ENCODE measurements at places on chromosomes 7 and 10. TPM values are rescaled to one million over a fixed set of nuclear protein-coding genes. Genes with fewer than 3 reads are reported as not detected.

DNA sequence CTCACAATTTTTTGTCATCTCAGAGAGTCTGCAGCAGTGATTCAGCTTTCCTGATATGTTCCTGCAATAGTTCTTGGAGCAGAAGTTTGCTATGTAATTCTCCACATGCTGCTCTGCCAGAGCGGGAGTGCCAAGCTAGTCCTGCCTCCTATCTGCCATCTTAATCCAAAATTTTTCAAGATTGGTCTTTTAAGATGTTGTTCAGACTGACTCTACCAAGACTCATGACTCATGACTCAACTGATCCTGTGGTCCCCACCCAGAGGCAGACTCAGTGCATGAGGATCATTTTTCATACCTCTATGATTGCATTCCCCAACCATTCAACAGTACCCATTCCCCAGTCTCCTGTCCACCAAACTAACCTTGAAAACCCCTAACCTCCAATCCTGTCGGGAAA is 470.8 kb downstream of the INHBA start:
- no peak for ATAC-seq

GRCh38 chr10:4698075-4698474 is 127.9 kb upstream of the AKR1E2 start:
- ATAC-seq = no peak

DNA sequence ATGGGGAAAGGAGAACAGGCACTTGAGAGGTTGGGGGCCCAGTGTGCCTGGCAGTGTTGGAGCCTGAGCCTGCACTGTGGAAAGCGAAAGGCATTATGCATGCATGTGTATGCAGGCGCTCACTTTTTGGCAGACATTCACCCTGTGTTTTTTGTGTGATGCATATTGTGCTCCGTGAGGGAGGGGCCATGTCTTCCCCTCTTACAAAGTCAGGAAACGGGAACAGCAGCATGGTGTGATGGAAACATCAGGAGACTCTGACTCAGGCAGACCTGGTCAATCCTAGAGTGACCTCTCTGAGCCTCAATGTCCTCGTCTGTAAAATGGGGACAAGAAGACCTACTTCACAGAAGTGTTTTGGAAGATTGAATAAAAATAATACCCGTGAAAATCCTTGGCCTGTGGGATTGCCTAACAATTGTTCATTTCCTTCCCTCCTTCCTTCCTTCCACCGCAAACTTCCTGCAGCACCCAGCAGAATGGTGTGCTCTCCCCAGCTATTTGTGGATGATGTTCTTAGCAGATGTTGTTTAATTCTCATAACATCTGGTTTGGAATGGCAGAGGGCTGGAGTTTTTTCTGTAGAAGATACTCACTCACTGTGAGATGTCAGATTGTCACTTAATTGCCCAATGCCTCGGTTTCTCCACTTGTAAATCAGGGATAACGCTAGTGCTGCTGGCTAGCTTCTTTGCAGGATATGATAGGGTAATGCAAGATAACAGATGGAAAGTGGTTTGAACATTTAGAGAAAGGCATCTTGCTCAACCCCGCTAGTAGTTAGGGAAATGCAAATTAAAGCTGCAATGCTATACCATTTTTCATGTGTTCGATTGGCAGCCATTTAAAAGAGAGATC is 39.8 kb downstream of the CDH23 start:
- no peak for ATAC-seq

GRCh38 chr7:151071032-151071866 is 9.4 kb downstream of the FASTK start:
- no peak for ATAC-seq

- ATAC-seq = no peak
Observed at GRCh38 chr7:83178796-83179195, 16.1 kb upstream of the PCLO start.

DNA sequence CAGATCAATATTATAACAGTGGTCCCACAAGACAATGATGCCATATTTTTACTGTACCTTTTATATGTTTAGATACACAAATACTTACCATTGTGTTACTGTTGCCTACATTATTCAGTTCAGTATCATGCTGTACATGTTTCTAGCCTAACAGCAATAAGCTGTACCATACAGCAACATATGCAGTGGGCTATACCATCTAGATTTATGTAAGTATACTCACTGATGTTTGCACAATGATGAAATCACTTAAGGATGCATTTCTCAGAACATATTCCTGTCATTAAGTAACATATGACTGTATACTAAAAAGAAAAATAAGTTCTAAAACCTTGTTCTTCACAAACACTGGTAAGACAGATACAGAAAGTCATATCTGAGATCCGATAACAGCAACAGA is 468.6 kb upstream of the SEMA3A start:
- ATAC-seq = no peak

- ATAC-seq = no peak
Observed at GRCh38 chr7:154985230-154985629, 17.7 kb downstream of the PAXIP1 start.

DNA sequence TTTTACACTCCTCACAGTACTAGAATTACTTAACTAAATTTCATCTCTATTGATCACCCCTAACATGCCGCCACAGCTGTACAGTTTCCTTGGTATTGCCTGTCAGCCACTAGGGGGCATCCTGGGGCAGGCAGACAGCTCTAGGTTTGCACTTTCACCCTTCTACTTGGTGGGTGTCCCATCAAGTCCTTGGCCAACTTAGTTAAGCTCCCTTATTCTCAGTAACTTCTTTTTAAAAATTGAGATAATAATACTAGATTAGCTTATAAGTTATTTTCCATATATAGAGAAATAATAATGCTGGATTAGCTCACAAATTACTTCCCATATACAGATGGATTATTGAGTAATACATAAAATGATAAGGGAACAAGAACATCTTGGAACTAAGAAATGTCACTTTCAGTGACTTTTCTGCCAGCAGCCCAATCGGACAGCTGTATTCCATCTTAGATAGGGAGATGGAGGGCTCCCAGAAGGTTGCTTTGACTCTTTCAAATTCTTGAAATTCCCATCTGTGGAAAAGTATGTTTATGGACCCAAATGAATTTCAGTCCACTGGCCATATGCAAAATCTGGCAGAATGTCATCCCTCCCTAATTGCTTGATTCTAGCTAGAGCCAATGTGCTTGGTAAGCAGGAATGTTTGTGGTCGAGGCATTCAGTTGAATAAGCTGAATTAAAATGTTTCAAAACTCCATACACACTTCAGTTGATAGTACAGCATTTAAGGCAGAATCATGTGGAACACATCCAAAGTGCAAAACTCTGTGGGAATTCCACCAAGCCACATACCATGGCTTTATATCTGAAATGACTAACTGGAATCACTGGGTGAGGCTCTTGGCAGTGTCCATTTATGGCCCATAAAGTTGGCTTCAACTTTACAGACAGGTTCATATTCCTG is 309.7 kb downstream of the CSTF2T start:
- peak; percentile 55 for ATAC-seq

DNA sequence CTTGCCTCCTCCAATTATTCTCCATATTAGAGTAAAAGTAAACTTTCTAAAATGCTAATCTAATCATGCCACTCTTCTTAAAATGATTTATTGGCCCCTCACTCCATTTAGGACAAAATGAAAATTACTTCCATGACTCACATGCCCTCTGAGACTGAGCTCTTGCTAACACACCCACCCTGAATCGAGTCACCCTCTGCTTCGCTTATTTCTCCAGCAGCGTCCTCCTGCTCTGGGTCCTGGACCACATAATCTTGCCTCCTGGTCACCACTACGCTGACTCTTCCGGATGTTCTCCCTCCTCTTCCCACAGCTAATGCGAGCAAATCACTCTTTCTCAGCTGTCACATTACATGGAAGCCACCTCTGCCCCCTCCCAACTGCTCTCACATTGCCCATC is 384.0 kb upstream of the FZD8 start:
- no peak for ATAC-seq

DNA sequence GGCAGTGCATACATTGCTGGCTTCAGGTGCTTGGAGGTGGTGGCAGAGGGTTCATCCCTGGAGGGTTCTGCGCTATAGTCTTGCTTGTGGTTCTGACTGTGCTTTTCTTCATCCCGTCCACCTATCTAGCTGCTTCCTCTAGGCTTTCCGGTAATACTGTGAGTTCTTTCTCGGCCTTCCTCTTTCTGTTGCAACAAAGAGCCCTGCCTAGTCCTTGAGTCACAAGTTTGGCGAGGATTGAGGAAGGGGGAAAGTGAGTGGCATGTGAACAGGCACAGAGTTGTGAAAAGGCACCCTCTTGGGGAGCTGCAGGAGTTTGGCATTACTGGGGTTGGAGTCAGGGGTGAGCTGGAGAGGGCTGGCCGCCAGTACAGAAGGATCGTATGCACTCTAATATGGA is 123.0 kb downstream of the SH2D4B start:
- no peak for ATAC-seq

DNA sequence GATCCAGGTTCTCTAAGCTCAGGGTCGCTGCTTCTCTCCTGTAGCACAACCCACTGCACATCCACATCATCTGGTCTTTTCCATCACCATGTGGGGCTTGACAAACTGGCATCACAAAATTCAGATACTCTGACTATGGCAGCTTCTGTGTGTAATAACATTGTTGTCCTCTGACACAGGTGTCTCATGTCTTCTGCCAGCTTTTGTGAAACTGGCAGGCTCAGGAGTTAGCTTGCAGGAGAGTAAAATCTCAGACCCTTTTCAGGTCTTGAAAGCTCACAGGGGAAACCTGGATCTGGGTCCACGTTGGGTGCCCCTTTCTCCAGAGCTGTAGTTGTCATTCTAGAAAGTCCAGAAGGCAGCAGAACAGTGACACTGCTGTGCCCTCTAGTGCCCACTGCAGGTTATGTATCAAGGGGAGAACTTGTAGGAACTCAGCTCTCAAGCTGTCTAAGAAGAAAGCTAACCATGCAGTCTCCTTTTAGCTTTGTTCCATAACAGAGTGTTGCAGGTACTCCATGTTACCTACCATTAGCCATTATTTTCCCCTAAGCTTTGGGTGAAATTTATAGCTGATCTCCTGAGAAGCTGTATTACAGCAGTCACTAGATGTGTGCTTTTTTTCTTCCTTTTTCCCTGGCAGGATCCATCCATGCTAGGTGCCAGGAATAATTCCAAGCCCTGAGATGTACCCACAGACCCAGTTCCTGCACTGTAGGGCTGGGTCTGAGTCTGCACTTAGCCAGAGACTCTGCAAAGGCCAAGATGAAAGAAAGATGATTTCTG is 102.7 kb downstream of the ZNF248 start:
- no peak for ATAC-seq

DNA sequence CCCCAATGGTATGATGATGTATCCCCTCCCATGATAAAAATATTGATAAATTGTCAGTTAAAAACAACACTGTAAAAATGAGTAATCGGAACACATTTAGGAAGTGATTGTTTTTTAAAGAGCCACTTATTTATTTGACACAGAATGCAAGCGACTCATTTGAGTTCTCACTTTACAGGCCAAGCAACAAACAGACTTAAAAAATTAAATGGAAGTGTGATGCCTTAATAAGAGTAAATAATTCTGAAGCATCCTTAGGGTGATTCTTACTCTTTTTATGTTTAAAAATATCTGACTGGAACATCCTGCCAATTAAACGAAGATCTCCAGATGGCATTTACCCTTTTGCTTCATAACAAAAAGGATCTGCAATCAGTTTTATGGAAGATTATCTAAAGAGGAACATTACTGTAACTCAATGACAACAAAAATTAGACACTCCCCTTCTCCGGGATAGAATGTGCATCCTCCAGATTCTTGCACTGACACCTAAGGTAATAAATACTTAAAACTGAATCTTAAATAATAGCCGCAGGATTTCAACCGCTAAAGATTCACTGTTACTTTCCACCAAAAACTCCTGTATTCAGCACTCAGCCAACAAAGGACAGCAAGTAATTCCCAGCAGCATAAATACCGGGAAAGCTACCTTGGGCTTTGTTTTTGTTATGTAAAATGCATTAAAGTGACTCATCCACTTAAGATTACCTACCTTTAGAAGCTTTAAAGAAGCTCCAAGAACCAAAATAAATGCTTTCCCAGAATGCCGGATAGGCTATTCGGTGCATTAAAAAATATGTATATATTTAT is 1.7 kb downstream of the CACNA2D1 start:
- ATAC-seq = no peak

DNA sequence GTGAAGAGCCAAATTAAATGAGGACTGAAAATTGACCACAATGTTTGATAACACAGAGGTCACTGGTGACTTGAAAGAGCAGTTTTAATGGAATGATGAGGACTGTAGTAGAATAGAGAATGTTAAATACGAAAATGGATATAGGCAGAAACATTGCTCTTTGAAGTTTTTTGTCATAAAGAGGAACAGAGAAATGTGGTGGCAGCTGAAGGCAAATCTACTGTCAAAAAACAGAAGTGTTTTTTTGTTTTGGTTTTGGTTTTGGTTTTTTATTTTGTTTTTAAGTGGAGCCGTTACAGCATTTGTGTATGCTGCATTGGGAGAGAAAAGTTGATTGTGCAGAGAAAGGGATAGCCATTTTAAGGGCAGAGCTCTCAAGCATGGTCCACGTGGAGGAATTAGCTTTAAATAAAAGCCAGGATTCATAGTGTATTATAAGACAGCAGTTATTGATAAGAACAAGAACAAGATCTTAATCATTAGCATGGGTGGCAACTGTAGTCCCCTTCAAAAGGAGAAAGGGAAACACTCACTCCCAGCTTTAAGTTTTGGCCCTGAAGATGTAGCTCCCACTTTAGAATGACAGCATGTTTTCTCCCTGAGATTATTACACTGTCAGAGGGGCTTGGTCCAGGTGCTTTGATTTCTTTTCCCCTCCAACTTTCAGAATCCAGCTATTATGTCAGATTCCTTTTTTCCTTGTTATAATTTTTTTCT is 156.7 kb upstream of the BET1 start:
- ATAC-seq = peak; percentile 28

DNA sequence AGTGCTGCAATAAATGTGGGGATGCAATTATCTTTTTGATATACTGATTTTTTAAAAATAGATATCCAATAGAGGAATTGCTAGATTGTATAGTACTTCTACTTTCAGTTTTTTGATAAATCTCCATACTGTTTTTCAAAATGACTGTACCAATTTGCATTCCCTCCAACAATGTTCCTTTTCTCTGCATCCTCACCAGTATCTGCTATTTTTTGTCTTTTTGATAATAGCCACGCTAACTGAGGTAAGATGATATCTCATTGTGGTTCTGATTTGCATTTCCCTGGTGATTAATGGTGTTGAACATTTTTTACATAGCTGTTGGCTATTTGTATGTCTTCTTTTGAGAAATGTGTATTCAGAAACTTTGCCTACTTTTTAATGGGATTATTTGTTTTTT is 217.7 kb upstream of the MTPN start:
- no peak for ATAC-seq

The ZNF248 gene
- 8.4 TPM for total RNA-seq

The ZP3 gene
- total RNA-seq = 3.4 TPM

The GCK gene
- 0.58 TPM for total RNA-seq

The CDK1 gene
- 104 TPM for total RNA-seq

The ASB10 gene
- total RNA-seq = not detected

The CUBN gene
- total RNA-seq = 0.45 TPM

All from activated T-helper 17 cell treated with anti-CD3 and anti-CD28 coated beads, Interleukin-2, amount 50 U/mL, for 72 hours (primary cell).